CD4-positive, alpha-beta T cell treated with Interleukin-6 for 4 hours (primary cell): ENCODE measurements at places on chromosomes 12 and 14.

DNA sequence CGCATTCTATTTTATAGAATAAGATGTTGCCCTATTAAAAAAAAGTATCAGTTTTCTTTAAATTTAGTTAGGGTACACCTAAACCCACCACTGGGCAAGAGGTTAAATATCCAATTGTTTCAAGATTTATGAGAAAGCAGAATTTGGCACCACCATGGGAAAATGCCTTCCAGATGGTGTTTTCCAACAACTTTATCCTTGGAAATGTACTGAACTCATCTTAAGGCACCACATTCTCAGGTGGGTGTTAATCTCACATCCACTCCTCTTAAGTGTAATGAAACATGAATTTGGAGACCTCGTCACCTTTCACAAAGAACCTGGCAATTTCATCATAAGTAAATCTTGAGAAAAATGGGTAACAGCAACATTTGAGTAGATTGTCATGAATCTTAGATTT is 13.1 kb downstream of the CBX5 start:
- no peak for DNase-seq

DNA sequence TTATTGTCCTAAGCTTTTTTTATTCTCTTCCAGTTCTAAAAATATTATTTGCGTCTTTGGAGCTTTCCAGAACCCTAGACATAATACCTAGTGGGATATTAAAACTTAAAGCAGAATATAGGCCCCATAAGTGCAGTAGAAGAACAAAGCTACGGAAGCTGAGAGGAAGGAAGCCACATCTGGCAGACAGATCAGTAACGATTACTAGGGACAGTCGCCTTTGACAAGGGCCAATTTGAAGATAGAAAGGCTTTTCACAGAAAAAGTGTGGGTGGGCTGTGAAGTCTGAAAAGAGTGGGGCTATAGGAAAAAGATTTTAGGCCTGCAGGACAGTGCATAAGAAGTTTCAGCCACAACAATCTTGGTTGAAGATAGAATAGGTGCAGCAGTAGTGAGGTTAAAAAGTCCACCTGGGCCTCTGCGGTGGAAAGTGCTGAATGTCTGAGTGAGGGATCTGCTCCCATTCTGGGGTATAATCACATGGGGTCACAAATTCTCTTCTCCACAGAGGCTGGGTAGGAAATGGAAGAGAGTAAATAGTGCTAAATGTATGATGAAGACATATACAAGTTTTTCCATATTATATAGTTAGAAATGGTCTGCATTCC is 114.5 kb downstream of the CMAS start:
- peak; percentile 22 for DNase-seq

DNA sequence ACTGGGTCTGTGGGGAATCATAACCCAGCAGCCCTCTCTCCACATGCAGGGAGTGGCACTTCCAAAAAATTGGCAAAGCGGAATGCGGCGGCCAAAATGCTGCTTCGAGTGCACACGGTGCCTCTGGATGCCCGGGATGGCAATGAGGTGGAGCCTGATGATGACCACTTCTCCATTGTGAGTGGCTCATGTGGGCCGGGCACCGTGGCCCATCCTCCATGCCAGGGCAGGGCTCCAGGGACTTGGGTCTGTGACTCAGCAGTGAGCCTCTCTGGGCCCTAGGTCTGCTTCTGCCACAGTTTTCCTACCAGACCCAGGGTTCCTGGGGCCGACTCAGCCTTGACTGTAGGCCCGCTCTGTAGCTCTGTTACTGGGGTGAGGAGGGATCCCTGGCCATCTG is 2.2 kb downstream of the NPFF start:
- no peak for DNase-seq

DNA sequence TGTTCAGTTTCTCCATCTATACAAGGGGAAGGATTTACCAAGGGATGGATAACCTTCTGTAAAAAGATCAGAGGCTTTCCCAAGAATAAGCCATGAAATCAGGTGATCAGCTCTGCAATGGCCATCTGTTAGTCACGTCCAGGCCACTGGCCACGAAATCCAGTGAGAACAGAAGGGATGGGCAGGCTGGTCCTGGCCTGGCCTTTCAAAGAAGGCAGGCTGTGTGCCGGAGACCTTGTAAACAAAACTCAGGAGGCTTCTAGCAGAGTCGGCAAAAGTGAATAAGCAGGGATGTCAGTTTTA is 68.5 kb downstream of the RNF34 start:
- DNase-seq: no peak

GRCh38 chr12:116609319-116610114 is 50.3 kb downstream of the MAP1LC3B2 start:
- peak; percentile 52 for DNase-seq

- no peak for DNase-seq
These were observed 3.7 kb downstream of the MYH6 start for GRCh38 chr14:23404331-23404900.

- DNase-seq: no peak
These were observed 68.7 kb downstream of the PRMT8 start for GRCh38 chr12:3559601-3560294.

GRCh38 chr14:64563696-64564095 is 13.9 kb downstream of the PPP1R36 start:
- DNase-seq: no peak

GRCh38 chr12:104656921-104657320 is 200.2 kb downstream of the CHST11 start:
- no peak for DNase-seq

GRCh38 chr14:49467091-49467490 is 119.1 kb downstream of the RPS29 start:
- no peak for DNase-seq

DNA sequence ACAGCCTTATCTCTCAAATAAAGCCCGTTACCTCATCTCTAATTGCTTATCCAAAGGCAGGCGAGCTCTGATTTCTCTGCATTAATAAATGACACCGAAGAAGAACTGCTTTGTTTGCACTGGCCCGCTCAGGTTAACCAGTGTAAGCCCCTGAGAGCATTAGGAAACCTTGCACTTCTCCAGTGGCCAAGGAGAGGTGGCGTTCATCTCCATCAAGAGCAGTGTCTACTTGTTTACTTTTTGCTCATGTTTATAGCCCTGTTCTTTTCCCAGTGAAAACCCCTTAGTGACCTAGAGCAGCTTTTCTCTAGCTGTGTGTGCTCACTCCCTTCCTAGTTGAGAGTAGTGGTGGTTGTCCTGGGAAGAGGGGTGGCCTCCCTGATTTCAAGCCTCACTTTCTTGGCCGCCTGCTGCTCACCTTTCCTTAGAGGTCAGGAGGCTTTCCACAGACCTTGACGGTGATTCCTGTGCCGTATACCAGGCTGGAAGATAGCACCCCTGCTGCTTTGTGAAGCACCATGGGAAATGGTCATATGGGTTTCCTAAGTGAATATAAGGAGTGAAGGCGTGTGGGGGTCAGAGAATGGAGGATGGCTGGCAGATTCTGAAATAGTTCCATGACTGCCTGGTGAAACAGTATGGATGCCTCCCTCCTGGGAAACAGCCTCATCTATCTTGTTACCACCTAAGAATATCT is 16.6 kb downstream of the FBXW8 start:
- no peak for DNase-seq

- no peak for DNase-seq
These were observed 72.2 kb downstream of the TSPAN8 start for GRCh38 chr12:71085575-71085974.

DNA sequence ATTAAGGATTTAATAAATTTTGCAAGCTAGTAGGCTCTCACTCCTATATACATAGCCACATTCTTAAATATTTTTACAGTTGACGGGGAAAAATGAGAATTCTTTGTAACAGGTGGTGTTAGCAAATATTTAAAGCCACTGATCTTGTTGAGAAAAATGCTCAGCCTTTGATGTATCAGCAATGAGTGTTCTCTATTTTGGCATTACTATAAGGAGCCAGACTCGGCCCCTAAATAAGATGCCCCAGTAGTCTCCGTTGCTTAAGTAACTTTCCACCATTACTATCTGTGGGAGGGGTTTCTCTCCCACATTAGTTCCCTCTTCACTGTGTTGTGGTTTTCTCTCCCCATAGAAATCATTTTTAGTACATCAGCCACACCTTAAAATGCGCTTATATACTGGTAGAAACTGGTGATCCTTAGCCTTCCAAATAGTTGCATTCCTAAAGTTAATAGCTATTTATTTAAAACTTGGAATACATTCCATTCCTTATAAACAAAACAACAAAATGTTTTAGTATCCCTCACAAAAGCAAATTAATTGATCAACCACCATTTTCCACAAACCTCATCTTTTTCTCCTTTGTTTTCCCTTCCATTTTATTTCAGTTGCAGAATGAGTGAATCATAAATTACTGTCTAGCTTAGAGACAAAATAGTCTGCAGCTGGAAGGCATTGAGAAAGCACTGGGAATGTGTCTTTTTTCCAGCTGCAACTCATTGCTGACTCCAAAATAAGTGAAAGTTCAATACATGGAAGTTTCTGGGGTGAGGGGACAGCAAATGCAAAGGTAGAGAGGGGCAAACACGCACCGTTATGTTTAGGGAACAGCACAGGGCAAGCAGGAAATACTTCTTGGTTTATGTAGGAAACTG is 84.7 kb upstream of the FERMT2 start:
- no peak for DNase-seq

- no peak for DNase-seq
These were observed 23.5 kb upstream of the DYRK2 start for GRCh38 chr12:67625004-67625403.

DNA sequence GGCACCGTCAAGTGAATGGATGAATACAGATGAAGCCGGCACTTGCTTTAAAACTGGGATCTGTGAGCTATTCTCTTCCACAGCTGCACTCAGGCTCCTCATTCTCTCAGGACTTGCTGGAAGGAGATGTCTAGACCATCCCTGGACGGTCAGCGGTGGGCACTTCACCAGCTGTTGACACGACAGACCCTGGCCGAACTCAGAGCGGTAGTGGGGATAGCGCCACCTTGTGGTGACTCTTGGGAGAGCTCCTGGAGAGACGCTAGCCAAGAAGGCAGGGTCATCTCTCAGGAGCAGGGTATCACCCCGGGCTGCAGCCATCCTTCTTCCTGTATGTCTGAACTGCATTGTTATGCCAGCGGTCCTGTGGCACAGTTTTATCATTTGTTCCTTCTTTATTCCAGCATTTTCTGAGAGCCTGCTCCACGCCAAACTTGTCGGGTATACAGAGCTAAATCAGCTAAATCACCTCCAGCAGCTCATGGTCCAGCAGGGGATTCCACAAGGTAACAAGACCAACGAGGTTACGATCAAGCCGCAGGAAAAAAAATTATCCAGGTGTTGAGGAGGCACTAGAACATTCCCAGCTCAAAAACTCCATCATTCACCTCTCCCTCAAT is 10.0 kb downstream of the WNT1 start:
- peak; percentile 78 for DNase-seq

DNA sequence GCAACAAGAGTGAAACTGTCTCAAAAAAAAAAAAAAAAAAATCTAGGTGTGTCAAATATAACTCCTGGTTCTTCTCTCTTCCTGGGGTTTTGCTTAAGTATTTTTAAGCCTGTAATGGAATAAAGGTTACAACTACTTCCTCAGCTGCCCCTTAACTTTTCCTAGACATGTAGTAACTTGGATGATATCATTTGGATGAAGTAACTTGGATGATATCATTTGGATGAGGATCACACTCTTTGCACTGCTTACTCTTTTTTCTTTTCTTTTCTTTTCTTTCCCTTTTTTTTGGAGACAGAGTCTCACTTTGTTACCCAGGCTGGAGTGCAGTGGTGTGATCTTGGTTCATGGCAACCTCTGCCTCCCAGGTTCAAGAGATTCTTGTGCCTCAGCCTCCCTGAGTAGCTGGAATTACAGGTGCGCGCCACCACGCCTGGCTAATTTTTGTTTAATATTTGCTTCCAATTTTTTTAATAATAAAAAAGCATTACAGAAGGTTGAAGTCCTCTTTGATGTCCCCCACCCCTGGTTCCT is 775 bp upstream of the FAM186A start:
- DNase-seq: no peak

DNA sequence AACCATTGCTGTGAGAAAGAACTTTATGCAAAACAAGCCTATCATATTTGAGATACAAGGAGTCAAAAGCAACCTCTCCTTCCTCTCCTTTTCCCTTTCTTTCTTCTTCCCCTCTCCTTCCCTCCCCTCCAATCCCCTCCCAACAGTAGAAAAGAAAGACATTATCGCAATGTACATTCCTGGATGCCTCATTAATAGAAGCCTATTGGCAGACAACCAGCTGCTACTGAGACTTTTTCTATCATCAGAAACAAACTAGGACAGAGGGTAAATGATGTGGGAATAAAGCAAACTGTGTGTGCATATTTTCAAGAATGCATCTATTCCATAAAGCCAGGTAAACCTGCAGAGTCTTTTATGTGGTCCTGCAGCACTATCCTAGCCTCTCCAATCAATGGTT is 237.2 kb downstream of the ITPR2 start:
- no peak for DNase-seq

DNA sequence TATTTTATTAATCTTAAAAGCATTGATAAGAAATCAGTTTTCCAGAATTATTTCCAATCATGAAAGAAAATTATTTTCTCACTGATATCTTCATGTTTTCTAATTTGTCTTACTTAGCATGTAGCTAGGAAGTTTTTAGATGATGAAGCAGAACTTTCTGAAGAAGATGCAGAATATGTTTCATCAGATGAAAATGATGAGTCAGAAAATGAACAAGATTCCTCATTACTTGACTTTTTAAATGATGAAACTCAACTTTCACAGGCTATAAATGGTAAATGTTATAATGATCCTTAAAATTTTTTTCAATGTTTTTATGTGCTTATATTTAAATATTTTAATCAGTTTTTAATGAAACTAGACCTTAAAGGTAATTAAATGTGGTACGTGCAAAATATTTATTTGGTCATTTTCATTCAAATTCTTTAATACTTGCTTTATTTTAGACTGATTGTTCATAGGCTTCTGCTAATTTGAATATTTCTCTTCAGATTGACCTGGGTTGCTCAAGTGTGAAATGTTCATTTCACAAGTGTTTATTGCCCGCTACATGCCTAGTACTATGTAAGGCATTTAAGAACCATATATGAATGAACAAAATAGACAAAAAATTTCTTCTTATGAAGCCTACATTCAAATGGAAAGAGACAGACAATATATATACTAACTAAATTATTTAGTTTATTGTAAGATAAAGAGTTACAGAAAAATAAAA is 49.5 kb downstream of the FANCM start:
- no peak for DNase-seq

DNA sequence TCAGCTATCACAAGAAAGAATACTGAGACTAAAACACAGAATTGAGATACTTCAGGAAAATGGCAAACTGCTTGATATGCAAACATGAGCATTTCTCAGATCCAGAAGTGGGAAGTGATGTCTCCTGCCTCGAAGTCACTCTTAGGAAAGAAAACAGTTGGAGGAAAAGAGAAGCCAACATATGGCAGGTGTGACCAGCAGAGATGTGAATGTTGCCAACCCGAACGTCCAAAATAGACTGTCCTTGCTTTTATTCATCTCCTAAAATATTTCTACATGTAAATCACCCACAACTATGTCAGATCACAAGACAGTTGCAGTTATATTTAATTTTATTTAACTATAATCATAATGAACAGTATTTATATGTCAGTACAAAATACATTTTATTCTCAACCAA is 687.6 kb downstream of the GALC start:
- no peak for DNase-seq

- no peak for DNase-seq
These were observed 5.1 kb upstream of the ENDOU start for GRCh38 chr12:47730341-47730744.
